ENCODE measurements at places on chromosomes 6 and 20.
A peak's percentile ranks its signal among the peaks of the same experiment; 100 is the strongest.

DNA sequence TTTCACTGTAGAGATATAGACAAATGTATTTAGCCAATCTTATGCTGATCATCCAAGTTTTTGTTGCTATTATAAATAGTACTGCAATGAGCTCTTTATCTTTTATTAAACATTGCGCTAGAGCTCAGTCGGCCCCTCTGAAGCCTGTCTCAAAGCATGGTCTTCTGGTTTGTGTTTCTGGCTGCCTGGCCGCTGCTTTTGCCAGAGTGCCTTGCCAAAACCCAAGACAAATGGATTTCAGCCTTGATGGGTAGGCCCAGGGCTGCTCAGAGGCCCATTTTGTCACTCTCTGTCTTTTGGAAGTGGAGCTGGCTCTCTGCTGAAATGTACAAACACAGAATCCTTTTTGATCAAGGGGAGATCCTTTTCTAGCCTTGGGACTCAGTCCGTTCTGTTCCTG lies 102.9 kb upstream of the KCNG1 start:
- DNase-seq: no peak

DNA sequence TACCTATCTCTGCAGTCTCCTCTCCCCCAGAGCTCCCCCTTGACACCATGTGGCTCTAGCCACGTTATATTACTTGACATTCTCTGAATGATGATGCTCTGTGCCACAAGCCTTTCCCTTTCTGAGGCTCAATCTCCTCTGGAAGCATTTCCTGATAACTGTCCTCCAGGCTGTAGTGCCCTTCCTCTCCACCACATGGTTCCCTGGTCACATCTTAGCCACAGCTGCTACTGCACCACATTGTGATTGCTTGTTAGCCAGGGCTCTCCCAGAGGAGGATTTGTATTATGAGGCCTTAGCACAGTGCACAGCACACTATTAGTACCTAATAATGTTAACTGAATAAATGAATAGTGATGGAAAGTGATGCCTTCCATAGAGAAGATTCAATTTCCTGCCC lies 63.9 kb upstream of the RCAN2 start:
- no peak for DNase-seq

DNA sequence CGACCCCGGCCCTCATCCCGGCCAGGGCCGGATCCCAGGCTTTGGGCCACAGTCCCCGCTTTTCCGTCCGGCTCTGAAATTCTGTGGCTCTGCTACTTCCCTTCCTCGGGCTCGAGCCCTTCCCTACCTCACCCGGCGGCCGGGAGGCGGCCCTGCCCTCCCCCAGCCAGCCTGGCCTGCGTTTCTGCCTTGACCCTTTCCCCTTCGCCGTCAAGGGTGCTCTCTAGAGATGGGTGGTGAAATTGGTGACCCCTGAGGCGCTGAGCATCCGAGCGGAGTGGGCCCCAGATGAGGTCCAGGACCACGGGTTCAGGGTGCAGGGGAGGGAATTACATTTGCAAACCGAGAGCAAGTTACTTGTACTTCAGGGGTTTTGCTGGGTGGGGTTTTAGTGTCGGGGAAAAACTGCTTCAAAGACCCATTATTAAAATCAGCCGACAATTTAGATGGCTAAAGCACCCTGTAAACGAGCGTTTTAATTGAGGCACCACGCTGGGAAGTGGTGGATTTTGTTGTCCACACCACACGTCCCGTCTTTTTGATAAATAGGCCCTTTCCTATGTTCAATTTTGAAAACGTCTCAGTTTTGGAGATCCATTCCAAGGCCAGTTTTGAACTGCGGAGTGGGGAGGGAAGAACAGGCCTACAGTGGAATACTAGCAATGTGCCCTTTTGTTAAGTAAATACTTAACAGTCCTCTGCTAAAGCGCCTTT lies 9.9 kb downstream of the TFAP2A start:
- DNase-seq: no peak

GRCh38 chr6:157571269-157571668 lies 190.3 kb downstream of the ZDHHC14 start:
- no peak for DNase-seq

DNA sequence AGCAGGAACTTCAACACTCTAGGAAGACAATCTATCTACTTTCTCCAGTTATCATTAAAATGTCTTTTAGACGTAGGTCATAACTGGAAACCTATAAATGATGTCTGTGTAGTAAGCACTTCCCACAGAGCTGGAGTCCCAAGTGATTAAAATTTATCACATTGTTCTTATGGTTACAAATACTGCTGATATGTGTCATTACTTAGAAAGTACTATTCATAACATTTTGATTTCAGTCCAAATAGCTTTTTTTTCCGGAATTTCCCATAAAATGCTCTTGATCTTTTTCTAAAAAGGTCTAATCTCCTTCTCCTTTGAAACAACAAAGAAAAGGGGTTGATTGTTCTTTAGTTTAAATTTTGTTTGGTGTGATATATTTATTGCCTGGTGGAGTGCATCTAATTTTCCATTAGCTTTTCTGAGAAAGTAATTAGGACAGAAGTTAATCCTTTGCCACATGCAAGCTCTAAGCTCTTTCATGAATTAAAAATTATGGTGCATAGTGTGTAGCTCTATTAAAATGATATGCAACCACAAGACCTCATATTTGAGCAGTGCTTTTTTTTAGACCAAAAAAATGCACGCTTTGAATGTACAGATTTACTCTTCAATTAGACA lies 132.7 kb upstream of the TCF21 start:
- DNase-seq: no peak

- no peak for DNase-seq
Observed at GRCh38 chr6:162468326-162468725, 259.2 kb downstream of the PRKN start.

DNA sequence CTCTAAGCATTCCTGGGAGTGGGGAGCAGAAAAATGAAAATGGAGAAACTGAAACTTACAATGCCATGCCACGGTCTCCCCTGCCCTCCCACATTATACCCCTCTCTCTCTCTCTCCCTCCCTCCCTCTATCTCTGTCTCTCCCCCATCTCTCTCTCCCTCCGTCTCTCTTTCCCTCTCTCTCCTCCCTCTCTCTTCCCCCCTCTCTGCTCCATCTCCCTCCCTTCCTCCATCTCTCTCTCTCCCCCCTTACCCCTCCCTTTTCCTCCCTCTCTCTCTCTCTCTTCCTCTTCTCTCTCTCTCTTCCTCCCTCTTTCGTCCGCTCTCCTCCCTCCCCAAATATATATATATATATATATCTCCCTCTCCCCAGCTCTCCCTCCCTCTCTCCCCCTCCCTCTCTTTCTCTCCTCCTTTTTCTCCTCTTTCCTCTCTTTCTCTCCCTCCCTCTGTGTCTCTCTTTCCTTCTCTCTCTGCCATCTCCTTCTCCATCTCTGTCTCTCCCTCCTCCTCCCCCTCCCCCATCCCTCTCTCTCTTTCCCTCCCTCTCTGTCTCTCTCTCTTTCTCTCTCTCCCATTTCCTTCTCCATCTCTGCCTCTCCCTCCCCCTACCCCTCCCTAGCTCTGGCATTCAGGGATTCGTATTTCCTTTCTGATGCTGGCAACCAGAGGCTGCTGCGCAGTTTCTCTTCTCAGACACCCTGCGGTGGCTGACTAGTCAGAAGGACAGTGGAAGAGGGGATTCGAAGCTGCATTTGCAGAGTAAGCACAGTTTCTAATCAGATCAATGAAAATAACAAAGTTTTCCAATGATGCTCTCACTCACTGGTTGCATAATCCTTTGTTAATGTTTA lies 13.9 kb upstream of the VAPB start:
- DNase-seq: no peak

GRCh38 chr6:87504441-87504840 lies 31.7 kb downstream of the SLC35A1 start:
- DNase-seq: no peak

DNA sequence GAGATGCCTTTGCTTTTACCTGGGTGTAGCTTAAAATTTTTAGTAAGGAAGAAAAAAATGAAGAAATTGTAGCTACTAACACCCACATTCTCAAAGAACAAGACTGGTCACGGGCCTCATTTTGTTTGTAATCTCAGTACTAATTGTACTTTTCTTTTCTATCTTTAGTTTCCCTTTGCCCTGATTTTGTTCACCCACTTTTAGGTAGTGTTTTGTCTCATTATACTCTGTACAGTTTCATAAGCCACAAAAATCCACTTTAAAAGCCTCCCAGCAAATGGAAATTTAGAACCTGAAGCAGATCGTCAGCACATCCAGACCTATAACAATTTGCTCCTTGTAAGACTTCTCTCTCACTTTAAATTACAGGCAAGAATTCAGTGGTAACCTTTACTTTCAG lies 43.3 kb downstream of the TP53INP2 start:
- DNase-seq: no peak

- no peak for DNase-seq
Observed at GRCh38 chr6:170292111-170292406, 1.2 kb upstream of the DLL1 start.

DNA sequence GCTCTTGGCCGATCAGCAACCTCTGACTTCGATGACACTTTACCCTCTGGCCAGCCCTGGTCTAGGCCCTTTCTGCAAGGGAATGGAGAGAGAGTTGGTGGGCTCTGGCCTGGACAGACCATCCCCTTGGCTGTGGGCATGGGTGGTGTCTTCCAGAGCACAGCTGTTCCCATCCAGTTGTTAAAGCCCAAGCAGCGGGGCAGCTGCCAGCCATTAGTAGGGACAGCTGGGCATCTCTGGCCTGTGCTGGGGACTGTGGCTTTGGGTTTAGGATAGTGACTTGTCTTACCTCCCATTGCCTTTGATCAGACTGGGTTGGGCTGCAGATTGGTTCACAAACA lies 2.8 kb downstream of the CDC25B start:
- DNase-seq: no peak

DNA sequence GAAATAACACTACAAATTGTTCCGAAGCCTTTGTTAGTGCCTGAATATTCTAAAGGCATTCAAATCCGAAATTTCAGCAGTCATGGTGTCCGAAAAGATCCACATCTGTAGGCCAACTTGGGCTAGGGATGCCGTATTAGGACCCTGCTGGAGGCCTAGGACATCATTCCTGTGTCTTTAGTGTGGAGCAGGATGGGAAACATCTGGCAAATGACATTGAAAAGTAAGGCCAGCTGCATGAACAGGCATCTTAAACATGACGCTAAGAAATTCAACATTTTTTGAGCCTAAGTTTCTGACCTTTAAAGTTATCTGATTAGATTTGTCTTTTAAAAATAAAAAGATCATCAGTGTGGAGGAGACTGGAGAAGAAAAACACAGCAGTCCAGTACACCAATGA lies 91.3 kb downstream of the MYLK4 start:
- DNase-seq: no peak

DNA sequence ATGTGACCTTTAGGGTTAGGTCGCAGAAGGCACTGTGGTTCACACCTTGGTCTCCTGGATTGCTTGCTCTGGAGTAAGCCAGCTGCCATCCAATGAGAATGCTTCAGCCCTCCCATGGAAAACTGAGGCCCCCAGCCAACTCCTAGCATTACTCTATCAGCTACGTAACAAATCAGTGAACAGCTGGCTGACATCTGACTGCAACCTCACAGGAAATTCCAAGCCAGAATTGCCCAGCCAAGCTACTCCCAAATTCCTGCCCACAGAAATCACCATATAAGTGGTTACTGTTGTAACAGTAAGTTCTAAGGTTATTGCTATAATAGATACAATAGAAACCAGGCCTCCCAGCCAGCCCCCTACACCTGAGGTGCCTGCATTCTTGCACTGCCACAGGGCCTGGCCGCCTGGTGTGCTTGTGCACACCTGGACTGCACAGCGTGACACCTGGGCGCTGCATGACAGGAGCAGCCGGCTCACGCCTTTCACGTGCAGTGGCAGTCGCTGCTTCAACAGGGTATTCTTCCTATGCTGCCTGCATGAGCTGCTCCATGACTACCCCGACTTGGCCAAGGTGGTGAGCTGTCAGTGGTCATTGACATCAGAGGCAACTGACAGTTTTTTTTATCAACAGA lies 429.7 kb upstream of the RUNX2 start:
- no peak for DNase-seq

DNA sequence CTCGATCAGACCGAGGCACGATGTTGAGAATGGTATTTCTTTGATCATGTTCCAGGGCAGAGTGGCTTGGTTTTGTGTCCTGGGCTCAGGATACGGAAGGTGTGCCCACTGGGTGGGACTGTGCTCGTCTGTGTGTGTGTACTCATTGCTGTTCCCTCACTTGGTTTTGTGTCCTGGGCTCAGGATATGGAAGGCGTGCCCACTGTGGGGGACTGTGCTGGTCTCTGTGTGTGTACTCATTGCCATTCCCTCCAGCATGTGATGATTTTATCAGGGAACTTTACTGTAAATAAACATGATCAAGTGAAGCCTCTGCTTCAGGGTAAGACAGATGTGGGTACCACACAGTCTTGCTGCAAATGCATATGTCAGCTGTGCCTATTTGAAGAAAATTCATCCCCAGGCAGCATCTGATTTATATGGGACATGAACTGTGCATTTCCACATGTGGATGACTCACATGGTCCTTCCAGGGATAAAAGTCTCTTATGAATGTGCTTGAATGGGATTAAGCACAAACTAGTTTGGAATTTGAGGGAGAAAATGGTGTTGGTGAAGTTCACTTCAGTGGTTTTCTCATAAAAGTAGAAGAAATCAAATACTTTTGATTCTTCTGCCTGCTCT lies 274.3 kb downstream of the QKI start:
- DNase-seq: no peak

- DNase-seq: no peak
Observed at GRCh38 chr20:61191096-61191495, 61.0 kb upstream of the CDH4 start.

- peak; percentile 14 for DNase-seq
Observed at GRCh38 chr20:43983359-43983758, 68.7 kb downstream of the TOX2 start.

GRCh38 chr6:88725111-88725975 lies 238.1 kb downstream of the RNGTT start:
- no peak for DNase-seq

GRCh38 chr6:89067796-89068195 lies 12.8 kb upstream of the PNRC1 start:
- no peak for DNase-seq

DNA sequence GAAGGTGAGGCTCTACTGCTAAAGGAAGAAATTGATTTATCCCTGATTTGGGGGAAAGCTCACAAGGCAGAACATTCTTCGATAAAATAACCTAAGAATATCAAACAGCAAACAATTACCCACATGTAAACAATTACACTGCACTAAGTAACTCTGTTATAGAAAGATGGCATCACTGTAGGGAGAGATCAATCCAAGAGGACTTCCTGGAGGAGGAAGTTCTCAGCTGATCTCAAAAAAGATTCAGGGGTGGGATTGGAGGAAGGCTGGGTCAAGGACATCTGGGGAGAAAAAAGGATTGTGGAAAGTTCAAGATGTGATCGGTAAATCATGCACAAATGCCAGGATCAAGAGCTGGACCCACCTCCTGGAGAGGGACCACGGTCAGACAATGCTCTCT lies 361.0 kb upstream of the SULF2 start:
- no peak for DNase-seq

DNA sequence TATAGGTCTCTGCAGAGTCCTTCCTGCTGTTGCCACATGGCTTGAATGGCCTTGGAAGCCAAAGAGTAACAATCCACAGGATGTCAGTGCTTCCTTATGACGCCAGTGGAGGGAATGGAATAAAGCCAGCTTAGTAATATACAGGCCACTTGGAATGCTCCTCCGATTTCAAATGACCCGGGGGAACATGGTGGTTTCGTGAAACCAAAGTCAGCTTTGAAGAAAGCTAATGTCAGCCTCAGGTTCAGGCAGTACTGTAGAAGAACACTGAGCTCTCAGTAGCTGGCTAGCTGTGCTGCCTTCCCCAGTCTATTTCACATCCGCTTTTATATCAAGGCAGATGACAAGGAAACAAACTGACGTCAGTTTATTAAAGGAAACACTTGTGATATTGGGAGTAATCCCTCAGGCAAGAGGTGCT lies 189.1 kb downstream of the DTNBP1 start:
- DNase-seq: no peak
